ENCODE measurements at places on chromosomes 1 and 21.

DNA sequence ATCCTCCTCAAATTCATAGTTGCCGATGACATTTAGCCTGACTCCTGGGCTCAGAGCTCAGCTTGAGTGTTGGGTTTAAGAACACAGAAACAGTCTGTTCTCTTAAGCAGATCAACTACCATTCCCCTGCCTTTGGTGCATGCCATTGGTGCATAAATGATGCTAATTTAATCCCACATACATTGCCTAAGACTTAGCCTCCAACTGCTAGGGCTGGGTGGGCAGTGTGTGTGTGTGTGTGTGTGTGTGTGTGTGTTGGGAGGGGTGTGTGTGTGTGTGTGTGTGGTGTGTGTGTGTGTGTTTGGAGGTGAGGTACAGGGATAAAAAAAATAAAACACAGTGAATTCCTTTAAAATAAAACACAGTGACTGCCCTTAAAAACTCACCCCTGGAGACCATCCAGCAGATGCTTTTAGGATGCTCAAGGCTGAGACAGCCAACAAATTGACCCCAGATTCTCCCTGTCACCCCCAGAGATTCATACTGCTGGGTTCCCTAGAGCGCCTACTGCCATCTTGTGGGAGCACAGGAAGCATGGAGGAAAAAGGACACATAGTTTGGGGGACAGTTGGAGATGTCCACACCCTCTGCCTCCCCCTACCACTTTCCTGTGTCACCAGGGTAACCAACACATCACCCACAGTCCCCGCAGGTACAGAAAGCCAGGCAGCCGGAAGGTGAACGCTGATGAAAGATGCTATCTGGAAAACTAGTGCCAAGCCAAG is 30.6 kb downstream of the KLHDC7A start:
- no peak for DNase-seq

DNA sequence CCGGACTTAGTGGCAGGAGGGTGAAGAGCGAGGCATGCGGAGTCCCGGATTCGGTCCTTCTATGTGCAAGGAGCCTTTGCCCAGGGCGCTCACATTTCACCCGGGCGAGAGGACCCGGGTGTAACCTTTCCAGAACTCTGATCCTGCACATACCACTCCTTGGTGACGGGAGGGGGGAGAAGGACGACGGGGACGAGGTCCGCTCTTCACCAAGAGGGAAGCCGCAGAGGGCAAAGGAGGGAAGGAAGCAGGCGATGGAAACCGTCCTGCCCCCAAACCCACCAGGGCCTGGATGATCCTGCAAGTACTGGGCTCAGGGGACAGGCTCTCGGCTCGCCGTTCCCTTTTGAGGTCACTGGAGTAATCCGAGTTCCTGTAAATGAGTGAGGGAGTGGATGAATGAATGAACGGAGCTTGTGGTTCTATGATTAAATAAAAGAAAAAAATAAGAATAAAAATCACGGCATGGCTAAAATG is 993 bp downstream of the SYPL2 start:
- no peak for DNase-seq

GRCh38 chr1:29169976-29170375 is 11.7 kb downstream of the SRSF4 start:
- no peak for DNase-seq

GRCh38 chr1:10943991-10944730 is 68.3 kb upstream of the TARDBP start:
- DNase-seq, result no peak

- DNase-seq, result no peak
Measured at GRCh38 chr1:81549588-81550127, 251.1 kb upstream of the ADGRL2 start.

DNA sequence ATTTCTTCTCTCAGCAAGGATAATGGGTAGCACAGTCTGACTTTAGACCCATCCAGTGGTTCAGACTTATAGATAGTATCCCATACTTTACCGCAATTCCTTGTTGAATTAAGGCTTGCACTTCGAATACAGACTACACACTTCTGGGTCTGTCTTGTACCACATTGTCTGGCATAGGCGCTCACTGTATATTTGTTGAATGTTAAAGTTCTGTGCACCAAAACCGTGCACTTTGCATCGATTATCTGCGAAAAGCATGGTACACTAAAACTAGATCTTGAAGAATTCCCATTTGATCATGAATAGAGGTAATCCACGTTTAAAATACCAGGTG is 556 bp upstream of the RYR2 start:
- DNase-seq, result no peak

- no peak for DNase-seq
Measured at GRCh38 chr1:196877964-196878363, 9.9 kb upstream of the CFHR4 start.

GRCh38 chr1:58883888-58884482 is 100.1 kb upstream of the JUN start:
- DNase-seq, result no peak

- DNase-seq, result no peak
Measured at GRCh38 chr1:218164111-218164929, 120.8 kb upstream of the RRP15 start.

DNA sequence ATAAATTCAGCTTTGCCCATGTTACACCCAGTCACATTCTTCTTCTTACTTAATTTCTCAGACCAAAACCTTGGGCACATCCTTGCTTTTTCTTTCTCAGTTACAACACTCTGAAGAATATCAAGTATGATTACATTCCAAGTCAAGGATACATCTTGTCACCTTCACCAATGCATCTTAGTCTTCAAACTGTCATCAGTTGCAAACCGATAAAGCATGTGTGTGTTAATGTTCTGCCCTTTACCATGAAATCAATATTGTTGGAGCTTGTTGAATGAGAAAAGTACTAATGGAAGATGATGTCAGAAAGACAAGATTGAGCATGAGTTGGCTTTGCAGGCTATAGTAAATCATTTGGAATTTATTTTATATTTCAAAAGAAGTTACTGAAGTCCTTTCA is 764.6 kb downstream of the NCAM2 start:
- no peak for DNase-seq

DNA sequence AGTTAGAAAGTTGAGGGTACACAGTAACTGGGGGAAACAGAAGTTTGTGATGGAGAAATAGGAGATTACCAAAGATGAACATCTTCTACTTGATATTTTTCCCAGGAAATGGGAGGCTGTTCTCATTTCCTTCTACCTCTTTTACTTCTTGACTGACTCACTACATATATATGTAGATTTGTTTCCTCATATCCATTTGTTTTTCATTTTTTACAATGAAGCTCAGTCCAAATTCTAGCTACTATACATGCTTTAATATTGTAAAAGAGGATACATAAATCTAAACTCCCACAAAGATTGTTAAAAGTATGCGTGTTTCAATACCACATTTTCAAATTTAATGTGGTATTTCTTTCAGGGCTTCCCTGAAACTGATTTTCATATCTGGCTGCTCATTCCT is 366.6 kb upstream of the NCAM2 start:
- DNase-seq, result no peak

DNA sequence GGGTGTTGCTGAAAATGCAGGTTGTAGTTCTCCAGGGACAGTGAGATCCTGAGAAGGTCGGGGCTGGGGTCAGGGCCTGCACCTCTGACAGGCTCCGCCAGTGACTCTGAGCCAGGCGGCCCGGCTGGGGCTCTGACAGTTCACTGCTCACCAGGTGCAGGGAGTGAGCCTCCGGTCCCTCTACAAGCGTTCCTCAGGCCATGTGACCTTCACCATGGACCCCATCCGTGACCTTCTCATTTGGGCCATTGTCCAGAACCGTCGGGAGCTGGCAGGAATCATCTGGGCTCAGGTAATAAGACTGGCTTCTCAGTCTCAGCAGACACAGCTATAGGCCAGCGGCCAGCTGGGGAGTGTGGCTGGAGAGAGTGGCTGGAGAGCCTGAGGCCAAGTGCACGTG is 41.8 kb downstream of the TRPM2 start:
- DNase-seq, result no peak

DNA sequence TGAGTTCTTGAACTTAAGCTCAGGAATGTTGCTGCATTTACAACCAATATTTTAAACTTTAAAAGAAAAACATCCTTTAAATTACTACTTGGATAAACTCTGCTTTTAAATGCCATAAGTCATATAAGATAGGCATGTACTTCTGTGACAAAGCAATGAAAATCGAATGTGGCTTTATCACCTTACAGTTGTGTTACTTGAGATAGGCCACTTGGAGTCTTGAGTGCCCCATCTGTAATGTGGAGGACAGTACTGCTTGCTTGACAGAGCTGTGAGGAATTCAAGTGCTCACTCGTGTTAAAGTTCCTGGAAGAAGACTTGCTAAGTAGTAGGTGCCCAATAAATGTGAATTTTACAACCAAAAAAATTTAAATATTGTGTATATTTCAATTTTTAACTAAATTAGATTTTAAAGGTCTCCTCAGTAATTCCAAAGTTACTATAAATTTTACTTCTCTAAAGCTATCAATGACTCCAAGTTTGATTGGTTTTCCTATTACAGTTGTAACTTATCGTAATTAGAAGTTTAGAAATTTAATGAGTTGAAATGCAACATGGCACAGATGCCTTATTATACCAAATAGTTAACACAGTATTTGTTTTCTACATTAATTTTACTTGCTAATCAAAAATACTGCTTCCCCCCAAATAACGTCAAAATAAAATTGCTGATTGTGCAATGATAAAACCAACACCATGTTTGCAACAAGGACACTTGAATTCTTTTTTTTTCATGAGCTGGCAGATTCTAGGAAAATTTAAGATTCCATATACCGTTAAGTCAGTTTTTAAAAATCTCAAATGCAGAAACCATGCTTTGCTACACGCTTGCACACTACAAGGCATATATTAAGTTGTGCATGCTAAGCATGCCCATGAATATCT is 21.8 kb downstream of the PSMB2 start:
- no peak for DNase-seq

- no peak for DNase-seq
Measured at GRCh38 chr1:238658763-238659162, 727.6 kb upstream of the CHRM3 start.

DNA sequence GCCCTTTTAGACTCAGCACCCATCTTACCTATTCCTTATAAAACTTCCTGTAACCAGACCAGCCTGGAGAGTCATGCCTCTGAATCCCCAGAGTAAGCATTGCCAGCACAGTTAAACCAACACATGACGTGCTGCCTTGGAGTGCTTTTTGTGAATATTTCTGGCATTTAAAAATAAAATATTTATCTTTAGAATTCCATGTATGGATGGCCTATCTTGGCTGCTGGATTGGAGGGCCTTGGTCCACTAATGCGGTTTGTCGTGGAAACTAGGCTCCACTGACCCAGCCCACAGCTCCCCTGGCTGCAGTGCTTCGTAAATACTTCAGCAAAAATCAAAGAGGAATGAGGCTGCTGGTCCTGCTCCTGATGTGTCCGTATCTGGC is 17.5 kb downstream of the MTARC1 start:
- DNase-seq, result no peak

- no peak for DNase-seq
Measured at GRCh38 chr1:119394085-119394484, 20.9 kb upstream of the HSD3B2 start.

GRCh38 chr1:201143726-201144635 is 10.3 kb downstream of the TMEM9 start:
- DNase-seq, result no peak

GRCh38 chr21:29382030-29382654 is 83.4 kb downstream of the BACH1 start:
- DNase-seq, result no peak

GRCh38 chr1:211732293-211732980 is 57.0 kb upstream of the NEK2 start:
- DNase-seq, result no peak

DNA sequence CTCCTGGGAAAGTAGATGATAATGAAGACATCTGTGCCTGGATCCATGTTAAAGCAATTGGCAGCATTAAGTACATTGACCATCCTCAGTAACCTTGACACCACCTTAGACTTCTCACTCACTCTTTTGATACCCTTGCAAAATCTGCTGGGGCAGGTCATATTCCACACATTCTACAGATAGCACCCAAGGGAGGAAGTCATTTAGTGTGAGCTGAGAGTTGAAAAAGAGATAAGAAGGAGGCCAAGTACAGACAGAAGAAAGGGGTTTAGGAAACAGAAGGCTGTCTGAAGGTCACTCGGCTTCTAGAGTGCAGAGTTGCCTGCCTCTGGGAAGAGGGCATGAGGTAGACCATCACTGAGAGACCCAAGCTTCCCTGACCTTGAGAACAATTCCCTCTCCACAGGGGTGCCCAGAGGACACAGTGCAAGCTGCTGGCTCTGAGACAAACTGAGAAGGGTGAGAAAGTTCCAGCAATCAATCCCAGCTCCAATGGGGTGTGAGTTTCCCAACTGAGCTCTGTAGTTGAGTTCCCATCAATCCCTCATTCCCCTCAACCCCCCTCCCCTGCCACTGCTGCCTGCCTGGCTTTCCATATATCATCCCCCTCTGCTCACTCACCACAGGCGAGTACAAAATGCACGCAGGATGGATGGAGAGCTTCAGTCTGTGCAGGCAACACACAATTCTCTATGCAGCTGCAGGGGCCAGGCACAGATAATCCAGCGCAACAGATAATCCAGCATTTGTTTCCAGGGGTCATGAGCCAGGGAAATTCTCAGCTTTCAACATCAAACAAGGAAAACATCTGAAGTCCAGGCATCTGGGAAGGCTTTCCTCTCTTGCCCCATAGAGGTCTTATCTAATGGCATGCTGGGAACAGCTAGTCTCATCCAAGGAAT is 7.4 kb upstream of the MOB3C start:
- no peak for DNase-seq

- no peak for DNase-seq
Measured at GRCh38 chr1:147504801-147505311, 36.4 kb upstream of the BCL9 start.

- DNase-seq, result no peak
Measured at GRCh38 chr1:48741380-48741779, 35.3 kb downstream of the BEND5 start.

DNA sequence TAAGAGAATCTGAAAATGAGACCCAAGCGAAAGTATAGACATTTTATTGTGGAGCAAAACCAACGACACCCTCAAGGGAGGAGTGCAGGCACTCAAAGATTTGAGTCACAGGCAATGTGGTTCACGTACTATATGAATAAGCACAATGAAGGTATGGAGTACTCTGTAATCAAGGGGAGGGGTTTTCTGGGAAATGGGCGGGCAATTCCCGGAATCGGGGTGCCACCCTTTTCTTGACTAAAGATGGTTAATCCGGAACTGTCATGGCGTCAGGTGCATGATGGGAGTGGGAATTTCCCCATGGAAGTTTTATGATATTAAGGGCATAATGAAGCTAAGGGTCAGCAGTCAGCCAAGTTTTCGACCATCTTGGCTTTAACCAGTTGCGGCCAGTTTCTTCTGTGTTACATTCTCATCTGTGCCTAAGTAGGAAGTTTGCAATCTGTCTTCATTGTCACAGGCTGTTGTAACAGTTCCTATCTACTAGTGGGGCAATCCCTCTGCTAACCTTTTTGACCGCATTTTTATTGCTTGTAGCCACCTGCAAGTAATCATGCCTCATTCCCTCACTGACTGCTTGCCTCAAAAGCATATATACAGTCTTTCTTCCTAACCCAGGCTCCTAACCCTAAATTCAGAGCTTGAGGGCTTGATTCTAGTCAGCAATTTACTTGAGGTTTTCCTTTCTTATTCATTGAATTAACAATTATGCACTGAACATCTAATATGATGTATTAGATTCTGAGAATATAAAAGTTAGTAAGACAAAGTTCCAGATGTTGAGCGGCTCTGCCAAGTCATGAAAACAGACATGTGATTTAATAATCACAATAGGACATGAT is 775 bp upstream of the AIM2 start:
- DNase-seq, result peak; percentile 96

Measured in stimulated activated CD4-positive, alpha-beta T cell treated with anti-CD3 and anti-CD28 coated beads, Interleukin-4, amount 100 ng/mL, for 24 hours (primary cell).